ENCODE measurements at places on chromosomes 6 and 20. TPM values are rescaled to one million over a fixed set of nuclear protein-coding genes. Genes with fewer than 3 reads are reported as not detected.

DNA sequence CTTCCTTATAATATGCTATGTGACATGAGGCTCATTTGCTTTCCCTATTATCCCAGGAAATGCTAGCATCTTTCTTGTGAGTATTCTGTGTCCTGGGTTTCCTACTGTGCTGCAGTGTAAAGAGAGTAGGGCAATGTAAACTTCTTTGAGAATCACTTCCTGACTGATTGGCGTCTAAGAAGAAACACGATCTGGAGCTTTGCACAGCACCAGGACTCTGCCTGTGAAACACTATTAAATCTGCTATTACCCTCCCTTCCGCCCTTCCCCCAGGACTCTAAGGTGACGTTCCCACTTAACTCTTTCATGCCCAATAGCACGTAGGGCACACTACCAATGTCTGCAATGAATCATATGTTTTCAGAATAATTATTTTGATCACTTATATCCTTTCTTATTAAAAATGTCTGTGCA is 607.3 kb upstream of the CITED2 start:
- no peaks in the 10 kb centered on the region for H3K27me3 ChIP-seq
- H3K27ac ChIP-seq, result peak overlapping the region; percentile 6
- H3K36me3 ChIP-seq, result no peaks in the 10 kb centered on the region
- DNase-seq, result no peak
- H3K4me1 ChIP-seq, result peaks cover 12% of the 10 kb centered on the region

DNA sequence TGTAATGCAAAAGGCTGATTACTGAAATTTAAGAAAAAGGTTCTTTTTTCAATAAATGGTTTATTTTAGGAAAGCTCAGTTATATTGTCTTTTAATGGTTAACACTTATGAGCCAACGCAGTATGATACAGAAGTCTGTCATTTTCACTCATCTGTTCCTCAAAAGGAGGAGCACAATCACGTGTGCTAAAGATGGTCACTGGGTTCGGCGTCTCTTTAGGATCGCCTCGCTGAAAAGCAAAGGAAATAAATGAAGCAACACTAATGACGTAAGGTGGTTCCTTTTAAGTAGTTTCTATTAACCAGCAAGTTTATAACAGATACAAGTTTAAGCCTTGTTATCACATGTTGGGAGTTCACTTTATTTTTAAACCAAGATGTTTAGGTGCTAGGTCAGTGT is 125.7 kb downstream of the MAP3K4 start:
- H3K27ac ChIP-seq, result no peak overlapping the region
- H3K36me3 ChIP-seq, result no peaks in the 10 kb centered on the region
- no peak overlapping the region for H3K4me3 ChIP-seq
- H3K4me1 ChIP-seq, result no peaks in the 10 kb centered on the region

DNA sequence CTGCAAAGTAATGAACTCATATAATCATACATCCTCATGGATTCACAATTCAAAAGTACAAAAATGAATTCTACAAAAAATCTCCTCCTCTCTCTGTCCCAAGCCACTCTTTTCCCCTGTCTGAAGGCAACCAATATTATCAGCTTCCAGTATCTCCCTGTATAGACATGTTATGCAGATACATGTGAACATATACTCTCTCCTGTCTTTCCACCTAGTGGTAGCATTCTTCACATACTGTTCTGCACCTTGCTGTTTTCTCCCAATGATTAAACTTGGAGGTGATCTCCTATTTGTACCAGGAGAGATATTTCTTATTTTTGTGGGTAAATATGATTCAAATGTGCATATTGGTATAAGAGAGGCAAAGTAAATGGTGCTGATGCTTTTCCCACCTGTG is 416.4 kb downstream of the EPM2A start:
- H3K4me1 ChIP-seq, result no peaks in the 10 kb centered on the region
- H3K36me3 ChIP-seq, result no peaks in the 10 kb centered on the region
- no peak overlapping the region for H3K27ac ChIP-seq

GRCh38 chr20:12416281-12416680 is 498.6 kb downstream of the BTBD3 start:
- H3K4me3 ChIP-seq, result no peak overlapping the region
- no peaks in the 10 kb centered on the region for H3K36me3 ChIP-seq
- no peaks in the 10 kb centered on the region for H3K27me3 ChIP-seq
- no peak for DNase-seq
- peaks cover 2% of the 10 kb centered on the region for H3K4me1 ChIP-seq

DNA sequence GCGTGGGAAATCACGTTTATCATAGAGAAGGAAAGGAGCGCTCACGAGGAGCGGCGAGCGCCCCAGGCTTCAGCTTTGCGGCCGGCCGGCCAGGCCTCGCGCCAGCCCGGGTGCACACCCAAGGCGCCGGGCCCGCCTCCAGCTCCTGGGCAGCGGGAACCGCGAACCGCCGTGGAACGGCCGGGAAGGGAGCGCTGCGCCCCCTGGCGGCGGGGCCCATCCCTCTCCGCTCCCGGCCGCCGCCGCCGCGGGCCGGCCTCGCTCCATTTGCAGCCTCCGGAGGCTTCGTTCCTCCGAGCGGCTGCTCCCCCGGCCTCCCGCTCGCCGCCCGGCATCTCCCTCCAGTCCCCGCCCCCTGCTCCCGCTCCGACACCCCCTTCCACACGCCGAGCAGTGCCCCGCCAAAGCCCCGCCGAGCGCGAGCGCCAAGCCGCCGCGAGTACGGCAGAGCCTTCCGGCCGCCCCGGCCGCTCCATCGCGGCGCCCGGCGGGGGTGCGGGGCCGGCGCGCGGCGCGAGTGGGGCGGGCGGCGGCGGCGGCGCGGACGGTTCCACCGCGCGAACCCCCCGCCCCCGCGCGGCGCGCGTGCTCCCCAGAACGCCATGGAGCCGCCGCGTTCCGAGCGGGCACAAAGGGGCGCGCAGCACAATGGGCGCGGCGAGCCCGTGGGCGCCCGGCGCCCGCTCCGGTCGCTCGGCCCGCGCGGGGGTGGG is 946 bp downstream of the BEND3 start:
- no peaks in the 10 kb centered on the region for H3K36me3 ChIP-seq
- peak overlapping the region; percentile 62 for H3K4me3 ChIP-seq
- peak; percentile 90 for DNase-seq
- peak overlapping the region; percentile 72 for H3K27ac ChIP-seq
- H3K27me3 ChIP-seq, result no peaks in the 10 kb centered on the region

- H3K4me1 ChIP-seq, result peaks cover 9% of the 10 kb centered on the region
- DNase-seq, result no peak
- H3K4me3 ChIP-seq, result no peak overlapping the region
- H3K27ac ChIP-seq, result no peak overlapping the region
- H3K27me3 ChIP-seq, result no peaks in the 10 kb centered on the region
Observed at GRCh38 chr6:35025232-35026188, 115.6 kb downstream of the TCP11 start.

GRCh38 chr6:4210629-4211419 is 75.4 kb upstream of the ECI2 start:
- no peaks in the 10 kb centered on the region for H3K4me1 ChIP-seq
- peak; percentile 35 for DNase-seq
- H3K4me3 ChIP-seq, result no peak overlapping the region
- no peaks in the 10 kb centered on the region for H3K36me3 ChIP-seq

DNA sequence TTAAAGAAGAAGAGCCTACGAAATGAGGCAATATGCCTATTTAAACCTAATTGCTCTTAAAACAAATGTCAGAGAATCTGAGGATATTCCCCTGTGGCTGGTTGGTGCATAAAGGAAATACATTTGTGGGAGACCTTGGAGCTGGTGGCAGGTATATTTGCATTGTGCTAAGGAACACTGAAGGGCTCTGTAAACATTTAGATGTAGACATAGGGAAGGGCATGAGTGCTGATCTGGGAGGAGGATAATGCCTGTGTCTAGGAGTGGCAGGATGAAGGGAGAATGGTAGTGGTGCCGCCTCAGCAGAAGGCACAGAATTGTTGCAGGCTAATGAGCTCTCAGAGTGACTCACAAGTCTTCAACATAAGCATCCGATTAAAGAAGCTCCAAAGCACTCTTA is 85.8 kb downstream of the CD164 start:
- DNase-seq, result no peak
- H3K27ac ChIP-seq, result no peak overlapping the region
- no peaks in the 10 kb centered on the region for H3K27me3 ChIP-seq
- H3K36me3 ChIP-seq, result no peaks in the 10 kb centered on the region

Gene TMEM244
- not detected for total RNA-seq

DNA sequence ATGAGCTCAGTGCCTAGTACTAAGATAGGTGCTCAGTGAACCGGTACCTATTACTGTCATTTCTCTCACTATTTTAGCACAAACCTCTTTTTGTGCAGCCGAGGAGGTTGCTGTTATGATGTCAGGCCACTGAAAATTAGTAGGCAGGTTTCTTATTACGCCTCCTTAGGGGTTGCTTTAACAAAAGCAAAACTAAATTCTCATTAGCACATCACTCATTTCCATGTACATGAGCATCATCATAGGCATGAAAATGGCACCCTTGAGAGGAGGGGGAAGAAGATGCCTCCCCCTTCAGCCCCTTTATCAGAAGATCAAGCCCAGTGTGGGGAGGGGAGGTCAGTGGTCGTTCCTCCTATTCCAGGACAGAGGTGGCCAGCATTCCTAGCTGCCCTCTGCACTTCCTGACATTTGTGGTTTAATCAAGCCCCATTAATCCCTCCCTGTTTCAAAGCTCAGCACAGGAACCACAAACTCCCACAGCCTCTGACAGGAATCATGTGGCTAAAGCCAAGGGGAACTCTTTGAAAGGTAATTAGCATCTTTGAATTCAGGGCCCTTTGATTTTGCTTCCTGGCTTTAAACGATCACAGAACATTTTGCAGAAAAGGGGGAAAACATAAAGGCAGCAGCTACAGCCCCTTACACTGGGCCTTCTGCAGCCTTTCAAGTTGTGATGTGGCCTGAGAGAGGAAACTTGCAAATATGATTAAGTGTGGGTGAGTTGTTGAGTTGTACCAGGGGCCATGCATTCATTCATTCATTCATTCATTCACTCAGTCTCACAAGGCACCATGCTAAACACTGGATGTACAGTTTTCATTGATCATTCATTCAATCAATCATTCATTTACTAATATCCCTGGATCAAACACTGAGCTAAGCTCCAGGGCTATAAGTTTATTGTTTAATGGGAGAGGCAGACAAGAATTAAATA is 31.9 kb upstream of the PSMF1 start:
- DNase-seq, result no peak
- no peak overlapping the region for H3K4me3 ChIP-seq
- no peaks in the 10 kb centered on the region for H3K4me1 ChIP-seq
- no peak overlapping the region for H3K27ac ChIP-seq
- H3K36me3 ChIP-seq, result no peaks in the 10 kb centered on the region

GRCh38 chr6:64280569-64280968 is 645.0 kb downstream of the PHF3 start:
- no peaks in the 10 kb centered on the region for H3K27me3 ChIP-seq
- DNase-seq, result no peak
- H3K4me1 ChIP-seq, result no peaks in the 10 kb centered on the region
- H3K36me3 ChIP-seq, result no peaks in the 10 kb centered on the region
- no peak overlapping the region for H3K27ac ChIP-seq
- H3K4me3 ChIP-seq, result no peak overlapping the region

DNA sequence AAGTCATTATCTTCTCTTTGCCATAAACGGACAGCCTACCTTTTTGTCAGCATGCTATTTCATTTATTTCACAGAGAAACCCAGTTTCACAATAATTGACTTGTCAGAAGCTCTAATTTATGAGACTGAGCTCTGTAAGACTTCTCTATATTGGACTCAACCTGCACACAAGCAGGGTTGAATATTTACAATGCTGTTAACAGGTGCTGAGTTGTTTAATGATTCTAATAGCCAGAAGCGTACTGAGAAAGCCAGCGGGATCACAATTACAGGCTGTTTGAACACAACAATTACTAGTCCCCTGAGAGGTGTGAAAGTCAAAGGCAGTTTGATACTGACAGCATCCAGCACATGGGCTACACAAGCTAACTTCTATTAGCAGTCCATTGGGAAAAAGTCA is 128.2 kb upstream of the SIM1 start:
- no peak overlapping the region for H3K4me3 ChIP-seq
- no peaks in the 10 kb centered on the region for H3K27me3 ChIP-seq
- no peak overlapping the region for H3K27ac ChIP-seq
- no peak for DNase-seq

DNA sequence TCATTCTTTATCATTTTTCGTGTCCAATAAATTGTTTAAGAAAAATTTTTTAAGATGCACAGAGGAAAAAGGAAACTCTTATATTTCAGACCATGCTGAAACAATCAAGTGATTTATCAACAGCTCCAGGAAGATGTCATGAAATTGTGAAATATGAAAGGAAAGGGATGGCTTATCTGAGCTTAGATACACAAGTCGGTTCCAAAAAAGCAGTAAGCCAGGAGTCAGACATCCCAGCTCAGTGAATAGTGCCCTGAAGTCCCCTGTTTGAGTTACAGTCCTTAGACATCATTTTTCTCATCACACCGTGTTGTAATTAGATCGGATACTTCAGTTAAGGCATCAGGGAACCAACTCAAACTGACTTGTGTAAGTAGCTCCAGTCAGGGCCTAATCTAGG is 91.0 kb upstream of the SSTR4 start:
- no peaks in the 10 kb centered on the region for H3K36me3 ChIP-seq
- no peaks in the 10 kb centered on the region for H3K27me3 ChIP-seq
- H3K4me1 ChIP-seq, result peaks cover 8% of the 10 kb centered on the region
- no peak for DNase-seq
- no peak overlapping the region for H3K4me3 ChIP-seq

GRCh38 chr6:90121982-90122381 is 174.7 kb downstream of the BACH2 start:
- H3K27me3 ChIP-seq, result no peaks in the 10 kb centered on the region
- no peaks in the 10 kb centered on the region for H3K4me1 ChIP-seq
- no peaks in the 10 kb centered on the region for H3K36me3 ChIP-seq
- DNase-seq, result no peak
- no peak overlapping the region for H3K27ac ChIP-seq

- no peak for DNase-seq
- no peaks in the 10 kb centered on the region for H3K27me3 ChIP-seq
- peaks cover 35% of the 10 kb centered on the region for H3K4me1 ChIP-seq
- no peak overlapping the region for H3K4me3 ChIP-seq
- no peaks in the 10 kb centered on the region for H3K36me3 ChIP-seq
Observed at GRCh38 chr6:159976686-159977254, 7.9 kb downstream of the IGF2R start.

Gene TCF21
- 32.3 TPM for total RNA-seq

Gene MEP1A
- total RNA-seq, result 0.80 TPM

Gene GPX5
- total RNA-seq, result not detected

- no peaks in the 10 kb centered on the region for H3K27me3 ChIP-seq
- DNase-seq, result no peak
- no peaks in the 10 kb centered on the region for H3K36me3 ChIP-seq
Observed at GRCh38 chr20:33600981-33601380, 61.1 kb upstream of the C20orf144 start.

Gene OSBPL2
- 34.4 TPM for total RNA-seq

DNA sequence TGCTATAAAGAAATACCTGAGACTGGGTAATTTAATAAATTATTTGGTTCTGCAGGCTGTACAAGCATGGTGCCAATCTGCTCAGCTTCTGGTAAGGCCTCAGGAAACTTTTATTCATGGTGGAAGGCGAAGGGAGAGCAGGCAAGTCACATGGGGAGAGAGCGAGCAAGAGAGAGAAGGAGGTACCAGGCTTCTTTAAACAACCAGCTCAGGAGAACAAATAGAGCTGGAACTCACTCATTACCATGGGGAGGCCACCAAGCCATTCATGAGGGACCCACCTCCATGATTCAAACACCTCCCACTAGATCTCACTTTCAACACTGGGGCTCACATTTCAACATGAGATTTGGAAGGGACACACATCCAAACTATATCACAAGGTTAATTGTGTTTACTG is 44.9 kb upstream of the CRISP1 start:
- H3K4me1 ChIP-seq, result no peaks in the 10 kb centered on the region
- H3K27me3 ChIP-seq, result no peaks in the 10 kb centered on the region
- H3K4me3 ChIP-seq, result no peak overlapping the region
- no peaks in the 10 kb centered on the region for H3K36me3 ChIP-seq
